Ovary (tissue), 10 donors: ENCODE measurements at places on chromosomes 5 and 9. TPM values are rescaled to one million over a fixed set of nuclear protein-coding genes. Genes with fewer than 3 reads are reported as not detected.

The CCL28 gene
- polyA plus RNA-seq = 3.2 TPM

The CDHR2 gene
- polyA plus RNA-seq = 0.10 TPM

The APBA1 gene
- 6.8 TPM for polyA plus RNA-seq

DNA sequence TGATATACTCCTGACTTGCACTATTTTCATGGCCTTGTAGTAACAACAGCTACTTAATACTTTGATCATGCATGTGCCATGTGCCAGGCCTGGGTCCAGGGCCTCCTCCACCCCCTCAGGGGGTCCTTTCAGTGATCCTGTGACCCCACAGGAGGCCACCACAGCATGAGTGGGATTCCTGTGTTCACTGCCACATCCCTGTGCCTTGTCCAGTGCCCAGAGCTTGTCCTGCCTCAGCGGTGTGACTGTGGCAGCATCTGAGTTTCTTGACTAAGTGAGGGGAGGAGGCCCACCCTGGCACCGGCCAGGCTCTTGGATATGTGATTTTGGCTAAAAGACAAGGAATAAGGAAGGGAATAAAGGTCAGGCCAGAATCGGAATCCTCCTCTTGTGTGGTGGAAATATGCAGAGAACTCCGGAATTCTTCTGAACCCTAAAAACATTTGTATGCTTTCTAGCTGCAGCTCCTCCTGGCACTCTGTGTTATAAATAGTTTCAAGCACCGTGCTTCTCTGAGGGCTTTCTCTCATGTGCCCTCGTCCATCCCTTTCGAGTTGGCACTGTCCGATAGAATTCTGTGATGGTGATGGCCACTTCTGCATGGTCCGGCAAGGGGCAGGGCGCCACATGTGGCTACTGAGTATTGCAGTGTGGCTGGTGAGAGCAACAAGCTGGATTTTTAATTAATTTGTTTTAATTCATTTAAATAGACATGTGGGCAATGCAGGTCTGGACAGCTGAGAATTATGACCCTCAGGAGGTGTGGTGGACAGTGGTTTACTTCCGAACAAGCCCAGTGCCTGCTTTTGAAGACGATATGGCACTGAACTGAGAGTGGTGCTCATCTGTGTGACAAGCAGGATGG lies 31.8 kb downstream of the TENT4A start:
- no peak overlapping the region for H3K4me3 ChIP-seq
- no peaks in the 10 kb centered on the region for H3K27me3 ChIP-seq
- no peak overlapping the region for H3K27ac ChIP-seq
- H3K4me1 ChIP-seq = peaks cover 4% of the 10 kb centered on the region

- H3K4me3 ChIP-seq = no peak overlapping the region
- no peak for DNase-seq
- H3K27ac ChIP-seq = no peak overlapping the region
- H3K36me3 ChIP-seq = no peaks in the 10 kb centered on the region
- no peaks in the 10 kb centered on the region for H3K27me3 ChIP-seq
- peaks cover under 1% of the 10 kb centered on the region for H3K4me1 ChIP-seq
Measured at GRCh38 chr9:104769655-104770054, 5.7 kb downstream of the NIPSNAP3B start.

GRCh38 chr5:141039061-141039460 lies 12.1 kb upstream of the PCDHB1 start:
- no peaks in the 10 kb centered on the region for H3K36me3 ChIP-seq
- H3K4me3 ChIP-seq = no peak overlapping the region
- no peak overlapping the region for H3K27ac ChIP-seq
- H3K4me1 ChIP-seq = peaks cover 2% of the 10 kb centered on the region
- H3K27me3 ChIP-seq = no peaks in the 10 kb centered on the region

DNA sequence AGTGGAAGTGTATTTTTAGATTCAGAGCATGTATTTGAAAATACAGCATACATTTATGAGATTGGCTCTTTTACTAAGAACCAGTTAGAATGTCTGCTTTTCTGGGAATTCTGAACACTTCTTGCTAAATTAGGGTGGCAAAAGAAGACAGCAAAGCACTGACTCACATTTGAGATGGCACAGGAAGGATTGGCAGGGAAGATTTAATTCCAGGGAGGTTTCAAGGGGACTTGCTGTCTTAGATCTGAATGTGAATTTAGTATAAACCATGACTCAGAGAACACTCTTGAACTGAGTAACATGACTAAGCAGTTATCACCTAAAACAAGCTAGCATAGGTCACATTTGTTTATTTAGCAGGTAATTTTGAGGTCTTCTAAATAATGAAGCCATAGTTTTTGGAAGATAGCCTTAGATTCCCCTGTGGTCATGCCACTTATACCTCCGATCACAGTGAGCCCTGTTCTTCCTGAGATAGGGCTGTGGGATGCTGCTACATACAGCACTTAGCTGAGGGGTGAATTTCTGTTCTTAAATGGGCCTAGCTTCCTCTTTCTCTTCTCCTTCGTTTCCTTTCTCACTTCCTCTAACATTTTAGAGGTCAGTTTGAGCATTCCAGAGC lies 173.8 kb downstream of the PCSK1 start:
- H3K27ac ChIP-seq = no peak overlapping the region
- no peaks in the 10 kb centered on the region for H3K36me3 ChIP-seq
- DNase-seq = no peak
- no peak overlapping the region for H3K4me3 ChIP-seq
- no peaks in the 10 kb centered on the region for H3K4me1 ChIP-seq

- no peak for DNase-seq
- H3K4me3 ChIP-seq = no peak overlapping the region
- no peaks in the 10 kb centered on the region for H3K4me1 ChIP-seq
Measured at GRCh38 chr9:135792268-135793128, 90.5 kb downstream of the KCNT1 start.

The PCDHA4 gene
- 0.42 TPM for polyA plus RNA-seq

DNA sequence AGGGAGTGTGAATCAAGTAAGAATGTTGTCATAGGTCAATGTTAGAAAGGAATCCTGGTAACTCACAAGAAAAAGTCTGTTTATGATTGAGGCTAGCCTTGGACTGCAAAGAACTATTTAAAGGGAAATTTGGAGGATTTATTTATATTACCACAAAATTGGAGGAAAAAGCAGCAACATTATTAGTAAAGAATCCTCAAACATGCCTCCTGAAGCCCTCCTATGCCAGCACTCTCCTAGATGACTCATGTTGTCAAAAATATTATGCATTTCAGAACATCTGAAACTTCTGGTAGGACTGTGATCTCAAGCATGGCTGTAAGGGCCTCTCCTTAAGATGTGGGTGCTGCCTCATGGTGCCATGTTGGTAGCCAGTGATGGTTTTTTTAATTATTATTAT lies 628.5 kb downstream of the CHSY3 start:
- no peak overlapping the region for H3K27ac ChIP-seq
- H3K27me3 ChIP-seq = no peaks in the 10 kb centered on the region

The TAF11L10 gene
- polyA plus RNA-seq = not detected

GRCh38 chr9:4680173-4680525 lies 780 bp downstream of the CDC37L1 start:
- DNase-seq = no peak
- H3K4me1 ChIP-seq = peaks cover 5% of the 10 kb centered on the region
- H3K4me3 ChIP-seq = peak overlapping the region; percentile 59
- H3K36me3 ChIP-seq = no peaks in the 10 kb centered on the region

- H3K36me3 ChIP-seq = no peaks in the 10 kb centered on the region
- DNase-seq = no peak
- H3K27me3 ChIP-seq = no peaks in the 10 kb centered on the region
- no peak overlapping the region for H3K27ac ChIP-seq
- H3K4me1 ChIP-seq = no peaks in the 10 kb centered on the region
- H3K4me3 ChIP-seq = no peak overlapping the region
Measured at GRCh38 chr9:18185196-18185595, 288.8 kb upstream of the ADAMTSL1 start.

The IFNA21 gene
- not detected for polyA plus RNA-seq

DNA sequence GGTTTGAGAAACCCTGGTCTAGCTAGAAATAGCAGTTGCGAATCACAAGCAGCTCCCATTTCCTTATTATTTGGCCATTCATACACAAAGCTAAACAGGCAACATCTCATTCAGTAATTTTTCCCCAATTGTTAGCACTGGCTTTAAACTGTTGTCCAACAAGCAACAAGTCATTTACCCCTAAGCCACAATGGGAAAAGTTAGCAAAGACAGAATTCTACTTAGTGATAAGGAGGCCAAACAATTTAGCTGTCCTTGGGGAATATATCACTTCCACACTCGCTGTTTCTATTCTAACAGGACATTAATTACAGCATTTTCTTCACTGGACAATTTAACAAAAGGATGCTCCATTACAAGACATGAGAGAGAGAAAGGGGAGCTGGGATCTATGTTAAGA lies 2.8 kb downstream of the MYO10 start:
- no peaks in the 10 kb centered on the region for H3K27me3 ChIP-seq
- no peak for DNase-seq
- no peak overlapping the region for H3K4me3 ChIP-seq
- no peak overlapping the region for H3K27ac ChIP-seq

- H3K27ac ChIP-seq = no peak overlapping the region
- H3K36me3 ChIP-seq = no peaks in the 10 kb centered on the region
- H3K4me3 ChIP-seq = no peak overlapping the region
Measured at GRCh38 chr5:124847907-124848306, 101.5 kb upstream of the ZNF608 start.

The BSPRY gene
- 0.47 TPM for polyA plus RNA-seq

DNA sequence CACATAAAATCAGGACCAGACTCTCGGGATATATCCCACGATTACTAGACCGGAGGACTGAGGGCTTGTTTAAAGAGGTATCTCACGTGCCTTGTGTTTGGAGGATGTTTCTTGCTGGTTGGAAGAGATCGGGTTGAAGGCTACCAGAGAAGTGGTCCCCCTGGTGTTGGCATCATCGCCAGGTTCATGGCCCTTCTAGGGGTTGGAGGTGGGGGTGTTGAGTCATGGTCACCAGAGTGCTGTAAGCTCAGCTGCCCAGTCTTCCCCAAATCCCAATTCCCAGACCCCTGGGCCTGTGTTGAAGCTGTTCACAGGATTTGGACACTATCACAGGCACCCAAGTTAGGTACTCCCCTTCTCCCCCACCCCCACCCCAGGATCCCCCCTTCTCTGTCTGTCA lies 29.1 kb upstream of the PRDM12 start:
- no peaks in the 10 kb centered on the region for H3K36me3 ChIP-seq
- DNase-seq = no peak
- no peaks in the 10 kb centered on the region for H3K27me3 ChIP-seq

GRCh38 chr9:108813951-108814601 lies 41.7 kb downstream of the ACTL7B start:
- no peak for DNase-seq
- no peak overlapping the region for H3K4me3 ChIP-seq
- H3K27me3 ChIP-seq = no peaks in the 10 kb centered on the region
- H3K27ac ChIP-seq = no peak overlapping the region
- no peaks in the 10 kb centered on the region for H3K4me1 ChIP-seq

The CYLC2 gene
- not detected for polyA plus RNA-seq

DNA sequence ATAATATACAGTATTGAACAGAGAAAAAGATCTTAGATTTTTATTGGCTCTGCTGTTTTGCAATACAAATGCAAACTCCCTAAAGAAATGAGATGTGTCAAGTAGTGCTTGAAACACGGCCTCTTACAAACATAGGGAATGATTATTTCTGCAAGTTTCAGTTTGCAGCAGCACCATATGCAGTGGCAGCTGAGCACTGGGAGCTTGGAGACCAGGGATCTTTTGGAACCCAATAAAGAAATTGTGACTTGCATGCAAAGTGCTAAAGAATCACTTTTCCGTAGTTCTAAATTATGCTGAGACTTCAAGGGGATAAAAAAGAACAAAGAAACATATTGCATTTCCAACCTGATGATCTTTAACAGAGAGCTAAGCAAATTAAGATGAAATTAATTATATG lies 674.6 kb upstream of the ZNF608 start:
- no peak overlapping the region for H3K27ac ChIP-seq
- H3K4me1 ChIP-seq = no peaks in the 10 kb centered on the region
- no peaks in the 10 kb centered on the region for H3K36me3 ChIP-seq

The ZNF879 gene
- 3.1 TPM for polyA plus RNA-seq

DNA sequence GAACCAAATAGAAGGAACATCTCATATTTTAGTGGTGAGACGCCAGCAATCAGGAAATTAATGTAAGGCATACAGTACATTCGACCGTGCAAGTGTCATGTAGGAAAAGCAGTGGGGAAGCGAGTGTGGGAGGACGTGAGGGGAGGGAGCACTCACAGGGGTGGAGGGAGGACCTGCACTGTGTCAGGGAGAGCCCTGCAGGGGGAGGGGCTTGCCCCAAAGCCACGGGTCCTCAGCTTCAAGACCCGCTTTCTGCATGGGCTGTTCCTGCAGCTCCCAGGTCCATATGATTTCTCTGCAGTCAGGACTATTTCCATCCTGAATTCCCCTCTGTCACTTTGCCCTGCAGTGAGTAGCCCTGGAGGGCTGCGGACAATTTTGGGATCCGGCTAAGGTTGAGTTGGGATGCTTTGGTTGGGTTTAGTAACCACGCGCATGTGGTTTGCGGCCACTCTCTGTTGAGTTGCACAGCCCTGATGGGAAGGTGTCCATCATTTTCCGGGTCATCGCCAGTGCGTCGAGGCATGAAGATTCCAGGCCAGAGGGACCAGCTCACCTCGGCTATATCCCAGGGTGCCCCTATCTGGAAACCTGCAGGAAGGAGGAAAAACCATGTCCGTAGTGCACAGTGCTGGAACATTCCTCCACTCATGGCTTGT lies 61.9 kb downstream of the IRX1 start:
- DNase-seq = no peak
- no peaks in the 10 kb centered on the region for H3K27me3 ChIP-seq
- H3K4me1 ChIP-seq = no peaks in the 10 kb centered on the region
- no peak overlapping the region for H3K27ac ChIP-seq
- H3K36me3 ChIP-seq = no peaks in the 10 kb centered on the region
- no peak overlapping the region for H3K4me3 ChIP-seq

The LOX gene
- 23.5 TPM for polyA plus RNA-seq

- H3K36me3 ChIP-seq = no peaks in the 10 kb centered on the region
- peak; percentile 49 for DNase-seq
- H3K4me3 ChIP-seq = peak within 1 kb of the TSS; percentile 9
- no peaks in the 10 kb centered on the region for H3K27me3 ChIP-seq
Measured at GRCh38 chr5:141349917-141350619, at the start of gene PCDHGB1. Gene PCDHGB1 (plus strand): TSS chr5:141350099. CDS start chr5:141350261, 162 bp downstream.

DNA sequence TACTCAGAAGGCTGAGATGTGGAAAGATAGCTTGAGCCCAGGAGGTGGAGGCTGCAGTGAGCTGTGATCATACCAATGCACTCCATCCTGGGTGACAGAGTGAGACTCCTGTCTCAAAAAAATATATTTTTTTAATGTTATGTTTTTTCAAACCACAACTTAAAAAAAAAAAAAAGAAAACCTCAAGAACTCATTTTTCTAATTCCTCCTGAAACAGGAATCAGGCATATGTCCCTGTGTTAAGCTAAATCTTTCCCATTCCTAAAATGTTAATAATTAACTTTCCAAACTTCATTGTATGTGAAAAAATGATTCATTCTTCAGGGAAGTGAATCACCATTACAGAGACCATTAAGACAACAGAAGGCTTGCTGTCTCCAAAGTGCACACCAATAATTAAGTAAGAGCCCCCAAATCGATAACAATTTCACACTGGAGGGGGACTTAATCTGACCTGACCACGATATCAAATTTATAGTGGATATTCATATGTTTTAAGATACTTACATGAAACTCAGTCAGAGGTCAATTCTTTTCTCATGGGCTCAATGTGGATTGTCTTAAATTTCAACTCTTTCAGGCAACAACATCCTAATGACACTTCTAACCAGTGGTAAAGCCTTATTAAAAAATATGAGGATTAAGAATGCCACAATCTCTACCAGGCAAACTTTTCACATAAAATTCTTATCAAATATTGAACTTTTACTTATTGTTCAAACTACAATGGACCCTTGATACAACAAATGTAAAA lies 5.2 kb downstream of the CEMIP2 start:
- no peaks in the 10 kb centered on the region for H3K27me3 ChIP-seq
- no peak overlapping the region for H3K4me3 ChIP-seq
- H3K36me3 ChIP-seq = no peaks in the 10 kb centered on the region
- no peak overlapping the region for H3K27ac ChIP-seq
- H3K4me1 ChIP-seq = peaks cover 5% of the 10 kb centered on the region
